Renal pelvis (tissue), 12 donors: ENCODE measurements at places on chromosomes 16 and 17. TPM values are rescaled to one million over a fixed set of nuclear protein-coding genes. Genes with fewer than 3 reads are reported as not detected.

- no peak for DNase-seq
These were observed 470 bp downstream of the TRPV3 start for GRCh38 chr17:3556916-3557767.

- peak; percentile 84 for DNase-seq
These were observed 45.9 kb downstream of the ABAT start for GRCh38 chr16:8720080-8720966.

CRYBA1 gene
- polyA plus RNA-seq = not detected

GRCh38 chr16:66304151-66304550 is 62.3 kb upstream of the CDH5 start:
- DNase-seq = no peak

TOM1L2 gene
- polyA plus RNA-seq = 36.1 TPM

NACA2 gene
- 0.75 TPM for polyA plus RNA-seq
